Caco-2 (cell line): ENCODE measurements at places on chromosomes 1 and 21.
A peak's percentile ranks its signal among the peaks of the same experiment; 100 is the strongest.

DNA sequence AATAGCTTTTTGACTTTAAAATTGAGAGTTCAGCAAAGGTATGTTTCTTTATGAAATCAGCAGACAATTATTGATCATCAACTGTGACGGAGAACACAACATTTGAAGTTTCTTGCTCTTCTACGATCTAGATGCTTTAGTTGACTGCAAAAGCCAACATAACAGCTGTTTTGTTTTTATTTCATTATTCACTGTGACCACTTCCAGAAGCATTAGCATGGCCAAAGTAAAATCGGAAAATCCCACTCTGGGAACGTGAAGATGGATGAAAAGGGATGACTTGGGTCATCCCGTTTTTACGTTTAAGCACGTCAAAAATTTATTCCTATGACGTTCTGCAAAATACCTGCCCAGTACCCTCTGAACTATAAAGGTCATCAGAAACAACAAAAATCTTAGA lies 833.0 kb upstream of the ADAMTS5 start:
- DNase-seq: no peak

DNA sequence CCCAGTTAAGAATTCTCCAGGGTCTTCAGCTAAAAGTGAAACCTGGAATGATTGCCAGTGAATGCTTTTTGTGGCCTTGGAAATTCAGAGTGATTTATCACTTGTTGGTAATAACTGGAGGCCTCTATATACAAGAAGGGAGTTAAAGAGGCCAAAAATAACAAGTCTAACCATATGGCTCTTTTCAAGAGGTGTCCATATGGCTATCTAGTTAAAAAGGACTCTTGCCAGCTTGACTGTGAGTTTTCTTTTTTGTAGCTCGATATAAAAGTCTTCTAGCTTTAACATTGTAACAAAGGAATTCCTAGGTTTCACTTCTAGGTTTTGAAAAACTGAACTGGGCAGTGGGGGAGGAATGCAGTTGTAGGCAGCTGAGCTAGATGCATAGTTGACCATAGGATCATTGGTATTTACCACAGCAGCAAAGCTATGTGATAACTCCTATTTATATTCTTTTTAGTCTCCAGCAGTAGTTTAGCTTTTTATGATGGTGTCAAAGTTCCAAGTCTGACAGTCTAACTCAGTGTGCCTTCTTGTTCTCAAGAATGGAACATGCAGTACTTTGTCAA lies 44.4 kb downstream of the CACHD1 start:
- DNase-seq: peak; percentile 49

DNA sequence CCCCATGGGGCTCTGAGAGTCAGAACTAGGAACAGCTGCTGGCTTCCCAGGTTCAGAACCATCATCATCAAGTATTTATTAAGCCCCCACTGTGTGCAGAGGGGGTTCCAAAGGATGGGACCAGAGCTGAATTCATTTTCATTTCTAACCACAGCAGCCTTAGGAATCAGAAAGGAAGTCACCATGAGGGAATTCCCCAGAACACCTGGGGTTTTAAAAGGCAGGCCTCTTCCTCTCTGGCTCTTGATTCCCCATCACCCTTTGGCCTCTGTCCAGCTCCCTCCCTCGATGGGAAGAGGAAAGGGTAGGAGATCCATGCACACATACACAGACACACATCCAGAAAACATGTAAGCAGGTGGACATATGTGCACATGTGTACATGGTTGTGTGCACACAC lies 1.3 kb upstream of the KCNN3 start:
- DNase-seq: no peak

- DNase-seq: no peak
These were observed 39.1 kb downstream of the MRPS6 start for GRCh38 chr21:34112316-34113033.
